Cardiac fibroblast (primary cell): ENCODE measurements at places on chromosomes 5 and 9.

- peak; percentile 67 for DNase-seq
These were observed 297.9 kb upstream of the PTGER4 start for GRCh38 chr5:40381676-40382363.

DNA sequence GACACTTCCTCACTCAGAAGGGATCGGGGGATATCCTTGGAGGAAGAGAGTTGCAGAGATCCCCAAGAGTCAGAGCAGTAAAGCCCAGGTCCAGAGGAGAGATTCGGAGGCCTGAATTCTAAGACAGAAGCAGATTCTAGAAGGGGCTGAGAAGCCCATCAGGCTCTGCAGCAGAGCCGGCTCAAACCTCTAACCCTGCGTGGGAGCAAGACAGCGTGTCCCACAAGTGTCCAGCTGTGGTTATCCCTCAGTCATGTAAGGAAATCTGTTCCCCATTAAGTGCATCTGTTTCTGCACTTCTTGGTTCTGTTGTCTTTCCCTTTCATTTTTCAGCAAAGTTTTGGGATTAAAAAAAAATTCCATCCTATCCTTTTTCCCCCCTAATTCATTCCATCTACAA, 4.8 kb upstream of the DIAPH1 start:
- no peak for DNase-seq

GRCh38 chr9:126361810-126362238, 35.2 kb downstream of the MVB12B start:
- no peak for DNase-seq

DNA sequence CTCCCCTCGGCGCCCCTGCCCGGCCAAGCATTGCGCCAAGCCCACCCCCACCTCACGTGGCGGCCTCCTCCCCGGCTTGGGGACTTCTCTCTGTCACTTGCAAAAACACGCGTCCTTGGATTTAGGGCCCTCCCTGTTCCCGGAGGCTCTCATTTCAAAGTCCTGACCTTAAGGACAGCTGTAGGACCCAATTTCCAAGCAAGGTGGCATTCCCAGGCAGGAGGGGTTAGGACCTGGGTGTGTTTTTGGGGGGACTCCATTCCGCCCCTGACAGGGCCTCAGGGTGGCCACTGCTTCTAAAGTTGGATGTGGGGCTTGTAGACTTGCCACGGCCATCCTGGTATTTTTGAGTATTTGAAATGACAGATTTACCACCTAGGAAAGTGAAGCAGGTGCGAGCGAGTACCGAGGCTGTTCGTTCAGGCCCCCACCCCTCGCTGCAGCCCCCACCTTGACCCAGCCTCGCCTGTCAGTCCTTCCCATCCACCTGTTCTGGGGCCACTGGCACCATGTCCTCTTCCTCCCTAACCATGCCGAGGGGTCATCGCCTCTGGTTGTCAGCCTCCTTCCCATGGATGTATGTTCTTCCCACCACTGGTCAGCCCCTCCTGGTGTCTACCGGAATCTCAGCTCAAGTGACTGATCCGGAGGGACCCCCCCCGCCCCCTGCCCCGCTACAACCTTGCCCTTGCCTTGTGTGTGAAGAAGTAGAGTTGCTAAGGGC, 52.4 kb downstream of the MRPL36 start:
- DNase-seq: no peak

GRCh38 chr9:2785060-2785950, 58.6 kb downstream of the PUM3 start:
- no peak for DNase-seq

- DNase-seq: no peak
These were observed 93.9 kb downstream of the GRIA1 start for GRCh38 chr5:153584126-153584959.

DNA sequence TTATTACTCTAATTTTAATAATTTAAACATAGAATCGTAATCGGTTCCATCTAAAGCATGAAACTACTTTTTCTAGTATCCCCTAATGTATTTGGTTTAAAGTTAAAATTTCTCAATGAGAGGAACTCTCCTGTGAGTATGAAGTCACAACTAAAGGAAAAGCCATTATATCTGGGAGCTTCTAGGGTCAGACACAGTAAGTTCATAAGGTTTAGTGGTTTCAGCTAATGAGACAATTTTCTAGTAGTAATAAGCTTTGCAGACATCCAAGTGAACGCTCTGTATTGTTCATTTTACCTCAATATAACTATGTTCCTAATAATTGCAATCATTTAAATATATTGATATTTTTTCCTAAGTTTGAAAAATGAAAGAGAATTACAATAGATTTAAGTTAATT, 364.4 kb upstream of the CDH9 start:
- peak; percentile 1 for DNase-seq

- DNase-seq: peak; percentile 60
These were observed 29.7 kb upstream of the PPP2CA start for GRCh38 chr5:134255418-134256150.

- no peak for DNase-seq
These were observed 140.8 kb upstream of the LMX1B start for GRCh38 chr9:126472948-126473298.

DNA sequence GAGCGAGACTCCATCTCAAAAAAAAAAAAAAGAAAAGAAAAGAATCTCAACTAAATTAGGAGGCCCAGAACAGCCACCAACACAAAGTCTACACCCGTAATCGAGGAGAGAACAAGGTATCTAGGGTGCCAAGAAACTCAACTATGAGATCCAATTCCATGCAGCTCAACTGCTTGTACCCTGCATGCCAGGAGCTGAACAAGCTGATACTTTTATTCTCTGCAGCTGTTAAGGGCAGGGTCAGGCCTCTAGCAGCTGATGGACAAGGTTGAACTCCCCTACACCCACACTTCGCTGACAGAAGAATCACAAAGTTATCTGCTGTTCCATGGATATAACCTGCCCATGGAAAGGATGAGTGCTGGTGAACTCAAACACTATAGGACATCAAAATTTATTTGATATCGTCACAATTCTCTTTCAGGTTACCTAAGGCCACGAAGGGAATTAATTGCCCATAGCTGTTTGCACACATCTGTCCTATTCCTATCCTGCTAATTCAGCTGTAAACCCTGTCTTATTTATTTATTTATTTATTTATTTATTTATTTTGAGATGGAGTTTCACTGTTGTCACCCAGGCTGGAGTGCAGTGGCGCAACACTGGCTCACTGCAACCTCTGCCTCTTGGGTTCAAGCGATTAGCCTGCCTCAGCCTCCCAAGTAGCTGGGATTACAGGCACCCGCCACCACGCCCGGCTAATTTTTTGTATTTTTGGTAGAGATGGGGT, 20.7 kb downstream of the UBAP2 start:
- DNase-seq: no peak

DNA sequence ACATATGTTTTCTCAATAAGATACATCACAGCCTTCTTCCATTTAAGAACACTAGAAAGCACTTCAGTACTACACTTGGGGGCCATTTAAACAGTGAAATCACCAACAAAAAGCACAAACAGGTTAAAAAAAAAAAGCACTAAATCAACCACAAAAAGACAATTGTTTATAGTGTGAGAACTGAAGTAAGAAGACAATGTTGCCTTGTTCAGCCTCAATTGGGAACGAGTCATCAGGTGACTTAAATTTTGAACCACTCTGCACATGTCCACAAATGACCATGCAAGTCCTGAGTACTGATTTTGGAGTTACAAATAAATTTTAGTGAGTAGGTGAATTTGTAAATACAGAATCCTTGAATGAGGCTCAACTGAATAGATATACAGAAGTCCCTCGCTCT, 37.2 kb upstream of the HNRNPA0 start:
- DNase-seq: no peak

DNA sequence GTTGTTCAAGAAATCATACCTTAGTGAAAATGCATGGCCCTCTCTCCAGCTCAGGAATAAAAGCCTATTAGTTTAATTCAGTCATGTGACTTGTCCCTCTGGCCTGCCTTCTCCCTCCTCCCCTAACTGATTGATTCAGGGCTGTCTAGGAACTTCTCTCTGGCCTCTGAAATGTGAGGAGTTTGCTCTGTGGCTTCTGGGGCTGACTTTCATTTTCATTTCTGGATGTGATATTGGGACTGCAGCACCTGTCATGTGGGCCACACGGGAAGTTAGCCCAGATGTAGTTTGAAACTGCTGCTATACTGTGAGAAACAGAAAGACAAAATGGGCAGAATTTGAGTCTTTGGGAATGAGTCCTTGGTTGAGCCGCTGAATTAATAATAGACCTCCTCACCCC, 44.8 kb downstream of the PARP8 start:
- peak; percentile 15 for DNase-seq

DNA sequence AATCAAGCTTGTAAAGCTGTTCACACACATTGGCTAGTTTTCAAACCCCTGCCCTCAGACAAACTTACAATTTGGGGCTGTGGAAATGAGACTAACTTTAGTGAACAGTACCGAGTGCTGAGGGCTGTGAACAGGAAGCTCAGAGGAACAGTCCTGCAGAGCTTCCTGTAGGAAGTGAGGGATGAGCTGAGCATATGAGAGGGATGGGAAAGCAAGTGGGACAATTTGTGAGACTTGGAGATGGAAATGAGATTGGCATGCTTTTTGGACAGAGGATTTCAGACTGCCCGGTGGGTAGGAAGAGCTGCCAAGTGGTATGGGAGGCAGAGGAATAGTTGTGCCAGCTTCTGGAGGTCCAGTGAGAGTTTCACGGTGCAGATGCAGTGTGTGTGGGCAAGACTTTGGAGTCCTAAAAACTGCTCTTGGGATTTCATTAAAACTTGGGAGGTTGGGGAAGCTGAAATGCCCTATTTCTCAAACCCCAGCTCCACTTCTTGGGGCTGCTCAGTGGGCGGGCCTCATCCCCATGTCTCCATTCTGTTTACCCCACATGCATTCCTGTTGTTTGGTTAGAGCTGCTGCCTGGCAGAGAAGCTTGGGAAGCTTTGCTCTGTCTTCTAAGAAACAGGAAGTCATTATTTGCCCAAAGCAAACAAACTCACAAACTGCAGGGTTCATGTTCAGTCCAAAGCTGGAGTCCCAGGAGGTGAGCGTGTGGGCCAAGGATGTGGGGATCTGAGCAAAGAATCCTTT, 267.5 kb downstream of the ZSWIM6 start:
- peak; percentile 28 for DNase-seq

DNA sequence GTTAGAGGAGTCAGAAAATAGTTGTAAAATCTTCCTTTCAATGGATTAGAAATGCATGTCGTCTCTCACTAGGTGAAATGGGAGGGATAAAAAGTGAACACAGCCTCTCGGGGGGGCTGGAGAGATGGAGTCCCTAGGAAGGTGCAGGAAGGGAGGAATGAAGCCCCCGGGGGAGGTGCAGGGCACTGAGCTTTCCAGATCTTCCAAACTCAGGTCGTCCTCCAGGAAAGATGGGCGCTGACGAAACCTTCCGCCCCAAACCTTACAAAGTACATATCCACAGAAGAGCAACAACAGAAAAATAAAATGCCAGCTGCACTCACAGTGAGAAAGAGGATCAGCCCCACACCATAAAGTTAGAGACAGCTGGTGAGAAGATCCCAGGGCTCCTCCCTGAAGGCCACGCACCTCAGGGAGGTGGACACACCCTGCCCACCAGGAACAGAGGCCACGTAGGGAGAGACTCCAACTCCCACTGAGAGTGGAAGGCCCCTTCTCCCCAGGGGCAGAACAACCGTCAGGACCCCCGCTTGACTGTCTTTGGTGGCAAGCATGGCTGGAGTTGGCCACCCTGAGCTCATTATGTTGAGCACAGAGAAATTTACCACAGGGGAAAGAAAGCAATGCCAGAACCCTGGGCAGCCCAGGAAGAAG, 174.3 kb downstream of the AUH start:
- DNase-seq: no peak

- no peak for DNase-seq
These were observed 612 bp upstream of the BBLN start for GRCh38 chr9:128159522-128159783.

GRCh38 chr5:73337586-73338255, 110.9 kb downstream of the FOXD1 start:
- DNase-seq: no peak

- no peak for DNase-seq
These were observed 22.8 kb downstream of the CSNK1A1 start for GRCh38 chr5:149528281-149529060.

GRCh38 chr5:153130296-153130695, 360.2 kb upstream of the GRIA1 start:
- DNase-seq: no peak

DNA sequence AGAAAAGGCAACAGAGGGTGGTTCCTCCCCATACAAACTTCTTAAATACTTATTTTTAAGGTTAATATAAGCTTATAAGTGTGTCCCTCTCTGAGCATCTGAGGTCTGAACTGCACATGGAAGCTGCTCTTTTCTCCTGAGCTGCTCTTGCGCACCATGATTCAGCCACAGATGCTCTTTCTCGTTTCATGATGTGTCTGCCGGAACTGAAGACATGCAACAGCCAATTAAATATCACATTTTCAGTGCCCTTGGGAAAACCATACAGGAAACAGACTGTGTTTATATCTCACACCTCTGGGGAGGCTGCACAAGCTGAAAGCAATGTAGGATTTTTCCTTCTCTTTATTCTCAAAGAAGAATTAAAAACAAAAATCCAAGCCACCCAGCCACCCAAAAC, 96.8 kb upstream of the NREP start:
- peak; percentile 66 for DNase-seq

- no peak for DNase-seq
These were observed 3.2 kb downstream of the PIP5KL1 start for GRCh38 chr9:127927201-127927987.

GRCh38 chr9:70422371-70423043, 8.1 kb upstream of the KLF9 start:
- DNase-seq: no peak

DNA sequence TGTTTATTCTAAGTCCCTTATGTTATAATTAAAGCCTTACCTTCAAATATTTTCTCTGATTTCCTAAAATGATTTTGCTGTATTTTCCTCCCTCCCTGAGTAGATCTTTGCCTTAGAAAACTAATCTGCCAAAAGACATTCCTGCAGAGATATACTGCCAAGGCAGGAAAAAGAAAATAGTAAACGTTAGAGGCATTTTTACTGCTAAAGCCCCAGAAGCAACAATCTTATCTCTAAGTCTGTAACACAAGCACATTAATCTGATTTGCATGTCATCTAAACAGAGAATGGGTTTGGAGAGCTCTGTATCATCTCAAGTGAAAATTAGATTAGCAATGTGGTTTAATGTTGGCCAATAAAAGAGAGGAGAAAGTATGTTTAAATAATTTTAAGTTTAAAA, 847.7 kb downstream of the MAT2B start:
- peak; percentile 56 for DNase-seq

- DNase-seq: no peak
These were observed 282.7 kb upstream of the VLDLR start for GRCh38 chr9:2338777-2339365.

- DNase-seq: peak; percentile 84
These were observed at the start of gene RMND5B for GRCh38 chr5:178130576-178131445. Gene RMND5B, plus strand, starts transcription at chr5:178131014. Its CDS starts 7,106 bp downstream, at chr5:178138120.

GRCh38 chr5:159906463-159906862, 9.8 kb upstream of the ADRA1B start:
- no peak for DNase-seq
